ENCODE measurements at places on chromosomes 12 and 14. TPM values are rescaled to one million over a fixed set of nuclear protein-coding genes. Genes with fewer than 3 reads are reported as not detected.

DNA sequence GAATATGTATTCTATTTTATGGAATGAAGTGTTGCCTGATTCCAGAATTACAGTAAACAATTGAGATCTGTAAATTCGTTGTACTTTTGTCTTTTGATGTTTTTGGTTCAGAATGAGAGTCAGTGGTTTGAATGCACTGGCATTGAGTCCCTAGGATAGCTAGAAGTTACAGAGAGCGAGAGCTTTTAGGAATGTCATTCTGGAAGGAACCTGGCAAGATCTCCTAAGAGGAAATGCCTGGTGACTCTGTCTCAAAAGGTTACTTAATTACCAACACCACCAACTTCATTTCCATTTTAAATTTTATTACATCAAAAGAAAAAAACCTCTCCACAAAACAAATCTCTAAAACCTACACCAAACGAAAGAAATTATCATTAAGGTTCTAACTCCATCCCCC lies 6.0 kb upstream of the CEBPE start:
- no peak for DNase-seq

DNA sequence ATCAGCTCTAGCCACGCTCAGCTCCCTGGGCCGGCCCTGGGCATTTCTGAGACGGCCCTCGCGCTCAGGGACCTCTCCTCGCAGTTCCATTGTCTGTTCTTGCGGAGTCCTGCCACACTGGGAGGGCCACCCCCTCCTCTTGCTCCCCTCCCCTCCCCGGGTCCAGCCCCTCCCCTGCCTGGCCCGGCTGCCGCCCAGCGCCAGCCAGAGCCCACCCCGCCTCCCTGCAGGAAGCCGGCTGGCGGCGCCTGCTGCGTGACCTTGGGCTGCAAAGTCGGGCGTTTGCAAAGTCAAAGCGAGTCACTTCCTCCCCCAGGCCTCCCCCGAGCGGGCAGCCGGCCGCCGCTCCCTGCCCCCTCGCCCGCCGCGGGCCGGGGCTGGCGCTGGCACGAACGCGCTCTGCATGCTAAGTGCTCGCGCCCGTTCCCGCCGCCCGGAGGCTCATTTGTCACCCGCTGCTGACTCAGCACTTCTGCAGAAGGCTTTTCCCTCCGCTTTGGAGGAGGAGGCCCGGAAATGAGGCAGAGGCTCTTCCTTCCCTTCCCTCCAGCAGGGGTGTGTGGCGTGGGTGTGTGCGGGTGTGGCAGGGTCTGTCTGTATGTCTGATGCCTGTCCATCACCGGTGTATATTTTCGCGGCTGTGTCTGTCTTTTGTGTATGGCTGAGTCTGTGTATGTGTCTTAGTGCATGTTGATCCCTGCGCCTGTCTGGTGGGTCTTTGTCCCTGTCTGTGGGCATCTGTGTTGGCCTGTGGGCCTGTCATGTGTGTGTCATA lies 72.0 kb downstream of the IRF2BPL start:
- DNase-seq: peak; percentile 99

C12orf54 gene
- total RNA-seq: not detected

RBP5 gene
- not detected for total RNA-seq

- no peak for DNase-seq
These were observed 13.2 kb upstream of the MAP1LC3B2 start for GRCh38 chr12:116545936-116546335.

DNA sequence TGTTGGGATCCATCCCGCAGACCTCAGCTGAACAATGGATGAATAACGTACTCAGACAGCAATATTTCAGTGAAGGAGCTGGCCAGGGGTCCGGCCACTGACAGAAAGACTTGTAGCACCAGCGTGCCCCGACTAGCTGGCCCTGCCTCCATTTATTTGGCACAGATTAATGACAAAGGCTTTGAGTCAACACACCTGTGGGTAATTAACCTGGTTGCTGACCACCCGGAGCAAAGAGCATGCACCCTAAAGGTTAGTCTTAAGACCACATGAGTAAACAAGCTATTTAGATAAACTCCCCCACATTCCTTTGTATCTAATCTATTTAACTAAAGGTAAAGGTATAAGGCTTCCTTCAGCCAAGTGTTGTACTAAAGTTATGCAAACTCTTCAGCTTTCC lies 868.6 kb downstream of the LRFN5 start:
- DNase-seq: no peak

DNA sequence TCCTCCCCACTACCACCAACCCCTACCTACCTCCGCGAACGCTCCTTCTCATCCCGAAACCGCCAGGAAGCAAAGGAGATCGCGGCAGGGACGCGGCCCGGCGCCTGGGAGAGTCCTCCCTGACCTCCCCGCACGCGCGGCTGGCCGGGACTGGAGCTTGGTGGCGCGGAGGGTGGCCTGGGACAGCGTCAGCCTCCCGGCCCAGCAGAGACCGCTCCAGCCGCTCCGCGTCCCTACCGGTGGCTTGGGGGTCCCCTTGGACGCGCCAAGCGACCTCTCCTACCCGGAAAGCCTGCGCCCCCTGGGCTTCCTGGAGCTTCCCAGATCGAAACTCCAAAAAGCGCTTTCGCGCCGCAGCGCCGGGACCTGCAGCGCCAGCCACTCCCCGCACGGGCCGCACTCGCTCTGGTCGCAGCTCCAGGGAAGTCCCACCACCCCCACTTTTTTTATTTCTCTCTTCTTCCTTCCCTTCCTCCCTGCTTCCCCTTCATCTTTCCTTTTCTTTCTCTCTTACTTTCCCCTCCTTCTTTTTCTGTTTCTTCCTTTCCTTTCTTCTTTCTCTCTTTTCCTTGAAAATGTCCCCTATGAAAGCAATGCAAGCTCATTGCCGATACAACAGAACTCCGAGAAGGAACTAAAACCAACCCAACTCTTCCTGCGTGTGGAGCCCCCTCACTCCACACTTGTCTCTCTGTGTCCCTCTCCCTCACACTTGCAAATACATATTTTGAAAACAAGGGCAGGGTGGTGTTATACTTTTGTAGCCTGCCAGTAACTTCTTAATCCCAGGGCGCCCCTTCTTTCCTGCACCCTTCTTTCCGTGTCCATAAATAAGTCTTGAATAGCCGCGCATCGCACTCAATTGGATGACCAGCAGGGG lies 3.8 kb downstream of the DIO3 start:
- no peak for DNase-seq

WNT1 gene
- not detected for total RNA-seq

GRCh38 chr12:56437430-56438176 lies 11.6 kb downstream of the TIMELESS start:
- no peak for DNase-seq

SYT10 gene
- not detected for total RNA-seq

DNA sequence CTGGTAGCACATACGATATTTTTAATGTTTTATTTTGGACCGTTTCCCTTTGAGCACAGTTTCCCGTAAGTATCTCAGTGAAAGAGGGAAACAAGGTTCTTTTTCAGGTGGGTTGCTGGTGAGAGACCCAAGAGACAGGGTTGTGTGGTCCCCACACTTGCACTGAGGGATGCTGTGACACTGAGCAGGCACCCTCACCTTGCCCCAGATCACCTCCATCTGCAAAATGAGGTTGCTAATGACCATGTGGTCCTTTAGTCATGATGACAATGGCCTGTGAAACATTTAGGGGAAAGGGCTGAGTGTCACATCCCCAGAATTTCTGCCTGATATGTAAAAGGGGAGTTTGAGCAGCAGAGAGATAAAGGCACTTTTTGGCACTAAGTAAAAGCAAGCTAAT lies 4.3 kb downstream of the CCND2 start:
- DNase-seq: no peak

- DNase-seq: peak; percentile 70
These were observed 98.1 kb downstream of the DDHD1 start for GRCh38 chr14:53055003-53055402.

DNA sequence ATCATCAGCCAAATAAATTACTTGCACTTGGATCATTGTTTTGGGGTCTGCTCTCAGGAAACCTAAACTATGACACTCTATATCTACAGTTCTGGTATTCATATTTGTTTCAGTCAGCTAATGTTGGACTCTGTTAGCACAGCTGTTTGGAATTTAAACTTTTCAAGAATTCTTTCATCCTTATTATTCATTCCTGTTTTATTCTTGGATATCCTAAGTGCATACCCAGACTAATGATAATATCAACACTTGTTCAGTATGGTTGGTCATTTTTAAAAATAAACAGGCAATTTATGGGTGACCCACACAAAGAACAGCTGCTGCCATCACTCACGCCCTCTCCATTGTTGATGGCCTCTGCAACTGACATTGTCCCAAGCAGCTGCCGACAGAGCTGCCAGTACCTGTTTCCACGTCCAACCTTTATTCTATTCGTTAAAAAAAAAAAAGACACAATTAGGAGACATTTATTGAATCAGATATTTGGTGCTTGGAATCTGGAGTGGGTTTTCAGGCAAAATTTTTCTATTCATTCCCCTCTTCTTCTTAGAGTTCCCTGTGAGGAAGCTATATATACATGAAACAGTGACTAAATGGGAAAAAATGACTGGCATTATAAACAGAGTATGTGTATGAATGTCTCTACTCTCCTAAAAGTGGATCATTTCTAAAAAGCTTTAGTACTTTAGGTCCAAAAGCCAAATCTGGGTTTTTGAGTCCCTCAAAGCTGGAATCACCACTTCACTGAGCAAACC lies 252.1 kb upstream of the NAV3 start:
- DNase-seq: no peak

GRCh38 chr12:30978639-30979038 lies 52.1 kb downstream of the TSPAN11 start:
- DNase-seq: no peak

DNA sequence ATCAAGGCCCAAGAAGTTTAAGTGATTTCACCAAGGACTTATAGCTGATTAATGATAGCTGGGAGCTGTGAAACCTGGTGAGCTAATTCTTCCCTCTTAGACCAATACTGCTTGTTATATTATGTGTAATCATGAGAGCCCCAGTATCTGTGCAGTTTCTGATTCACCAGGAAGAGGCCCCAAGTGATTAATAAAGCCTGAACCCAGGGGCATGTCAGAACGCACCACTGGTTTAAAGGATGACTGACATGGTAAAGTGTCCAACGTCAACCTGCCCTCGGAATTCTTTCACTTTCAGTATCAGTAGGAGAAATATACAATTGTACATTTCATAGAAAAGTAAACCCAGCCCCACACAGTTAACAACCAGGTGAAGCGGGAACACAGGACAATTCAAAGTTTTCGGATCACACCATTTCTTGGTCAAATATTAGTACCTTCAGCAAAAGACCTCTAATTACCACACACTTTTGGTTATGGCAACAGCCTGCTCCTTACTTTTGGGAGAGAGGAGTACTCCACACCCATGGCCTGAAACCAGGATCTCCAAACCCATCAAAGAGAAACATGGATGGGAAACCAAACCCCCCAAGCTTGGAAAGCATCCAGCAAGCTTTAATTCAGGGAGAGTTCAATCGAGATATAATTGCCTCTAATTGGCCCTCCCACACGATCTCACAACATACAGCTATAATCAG lies 28.5 kb downstream of the TMCC3 start:
- DNase-seq: peak; percentile 81

- peak; percentile 62 for DNase-seq
These were observed 783 bp upstream of the TUBA1B start for GRCh38 chr12:49131894-49132461.

DNA sequence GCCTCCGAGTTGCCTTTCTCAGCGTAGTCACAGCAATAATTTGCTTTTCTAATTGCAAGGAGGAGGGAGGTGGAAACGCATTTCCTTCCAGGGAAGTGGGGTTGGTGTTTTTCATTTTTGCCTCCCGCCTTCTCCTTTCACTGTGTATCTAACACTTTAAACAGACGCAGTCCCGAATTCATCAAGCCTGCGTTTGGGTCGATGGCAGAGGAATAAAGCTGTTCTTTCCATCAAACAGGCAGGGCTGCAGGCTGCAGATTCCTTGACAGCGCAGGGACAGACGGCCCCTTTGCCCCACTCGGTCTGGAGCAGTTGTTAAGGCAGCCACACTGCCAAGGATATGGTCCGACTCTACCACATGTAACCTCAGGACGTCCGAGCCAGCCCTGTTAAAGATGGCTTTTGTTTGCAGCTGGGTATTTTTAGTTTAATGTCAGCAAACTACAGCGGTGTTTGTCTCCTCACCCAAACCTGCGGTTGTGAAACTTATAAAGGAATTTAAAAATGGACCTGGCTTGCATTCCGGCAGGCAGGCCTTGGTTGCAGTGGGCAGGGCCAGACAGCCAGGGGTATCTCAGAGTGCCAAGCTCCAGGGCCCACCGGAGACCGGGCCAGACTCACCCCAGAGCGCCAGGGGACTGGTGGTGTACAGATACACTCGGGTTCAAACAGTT lies 2.1 kb downstream of the CHST11 start:
- peak; percentile 50 for DNase-seq
